ENCODE measurements at places on chromosomes 2 and 18.

- DNase-seq, result no peak
Measured at GRCh38 chr18:74610051-74610615, 12.5 kb downstream of the ZNF407 start.

GRCh38 chr2:13034861-13035260 lies 318.1 kb downstream of the TRIB2 start:
- DNase-seq, result no peak

DNA sequence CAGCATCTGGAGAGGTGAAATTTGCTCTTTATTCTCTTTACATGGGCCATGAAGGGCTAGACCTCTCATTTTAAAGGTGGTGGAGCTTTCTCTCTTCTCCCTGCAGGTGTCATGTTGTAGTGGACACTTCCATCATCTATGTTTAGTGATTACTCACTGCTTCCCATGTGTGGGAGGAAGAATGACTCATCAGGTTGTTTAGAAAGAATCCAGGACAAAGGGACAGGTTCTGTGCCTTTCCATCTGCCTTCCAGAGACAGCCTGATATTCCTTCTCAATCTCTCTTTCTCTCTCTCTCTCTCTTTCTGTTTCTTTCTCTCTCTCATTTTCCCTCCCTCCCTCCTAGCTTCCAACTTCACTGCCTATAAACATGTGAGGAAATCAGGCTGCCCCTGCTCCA lies 38.7 kb downstream of the SCG2 start:
- DNase-seq, result no peak

DNA sequence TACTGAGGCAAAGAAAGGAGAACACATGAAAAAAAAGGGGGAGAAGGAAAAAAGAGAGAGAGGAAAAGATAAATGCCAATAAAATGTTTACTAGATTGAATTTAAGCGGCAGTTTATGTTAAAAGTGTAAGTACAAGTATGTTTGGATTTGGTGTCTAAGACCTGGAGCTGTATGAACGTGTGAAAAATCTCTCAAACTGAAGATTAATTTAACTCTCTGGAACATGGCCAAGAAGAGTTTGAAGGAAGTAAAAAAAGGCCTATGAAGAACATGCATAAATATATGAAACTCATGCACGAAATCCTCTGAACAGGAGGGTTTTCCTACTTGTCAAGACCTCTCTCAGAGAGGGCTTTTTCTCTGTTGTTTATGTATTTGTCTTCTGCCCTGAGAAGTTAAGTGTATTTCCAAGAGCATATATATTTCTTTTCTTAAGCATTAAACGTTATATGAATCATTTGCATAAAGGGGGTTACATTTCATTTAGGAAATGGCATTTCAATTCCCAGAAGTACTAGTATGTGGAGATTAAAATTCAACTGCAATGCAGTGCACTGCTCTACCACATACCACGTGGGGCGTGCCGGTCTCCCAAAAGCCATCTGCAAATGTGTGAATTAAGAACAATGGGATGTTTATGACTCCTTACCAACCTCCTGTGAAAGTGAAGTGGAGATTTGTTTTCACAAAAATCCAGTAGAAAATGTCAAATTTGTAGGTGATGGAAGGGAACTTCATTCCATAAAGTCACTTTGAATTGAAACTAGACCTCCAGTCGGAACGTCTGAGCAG lies 281.1 kb upstream of the TRIB2 start:
- no peak for DNase-seq

GRCh38 chr2:176508374-176508773 lies 239.1 kb downstream of the MTX2 start:
- no peak for DNase-seq

Data from stimulated activated CD4-positive, alpha-beta T cell treated with anti-CD3 and anti-CD28 coated beads, Interleukin-15, amount 100 ng/mL, for 1 hour (primary cell).